ENCODE measurements at places on chromosomes 2 and 18.

GRCh38 chr18:51522338-51522737, 324.9 kb upstream of the MEX3C start:
- DNase-seq = no peak

DNA sequence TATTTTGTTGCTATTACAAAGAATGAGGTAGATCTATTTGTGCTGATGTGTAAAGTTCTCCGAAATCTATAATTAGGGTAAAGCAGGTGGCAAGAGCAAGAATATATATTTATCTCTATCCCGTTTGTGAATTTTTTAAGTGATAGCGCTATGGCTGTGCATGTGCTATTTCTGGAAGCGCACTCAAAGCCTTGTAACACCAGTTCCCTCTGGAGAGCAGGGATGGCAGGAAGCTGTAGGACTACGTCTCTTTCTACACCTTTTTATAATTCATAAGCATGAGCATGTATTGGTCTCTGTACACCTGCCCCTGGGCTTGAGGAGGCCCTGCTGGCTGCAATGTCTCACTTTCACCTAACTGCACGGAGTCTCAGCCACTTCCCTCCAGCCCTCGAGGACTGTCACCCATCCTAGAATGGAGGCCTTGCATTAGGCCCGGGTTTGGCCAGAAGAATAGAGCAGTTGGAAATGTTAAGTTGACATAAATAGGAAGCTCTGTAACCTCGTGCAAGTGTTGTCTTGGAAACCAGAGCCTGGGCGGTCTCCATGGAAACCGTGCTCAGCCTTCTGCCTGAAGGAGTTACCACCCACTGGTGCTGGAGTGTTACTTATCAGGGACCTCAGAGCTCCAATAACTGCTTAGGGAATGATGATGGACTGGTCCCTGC, 20.9 kb downstream of the ITM2C start:
- DNase-seq = no peak

DNA sequence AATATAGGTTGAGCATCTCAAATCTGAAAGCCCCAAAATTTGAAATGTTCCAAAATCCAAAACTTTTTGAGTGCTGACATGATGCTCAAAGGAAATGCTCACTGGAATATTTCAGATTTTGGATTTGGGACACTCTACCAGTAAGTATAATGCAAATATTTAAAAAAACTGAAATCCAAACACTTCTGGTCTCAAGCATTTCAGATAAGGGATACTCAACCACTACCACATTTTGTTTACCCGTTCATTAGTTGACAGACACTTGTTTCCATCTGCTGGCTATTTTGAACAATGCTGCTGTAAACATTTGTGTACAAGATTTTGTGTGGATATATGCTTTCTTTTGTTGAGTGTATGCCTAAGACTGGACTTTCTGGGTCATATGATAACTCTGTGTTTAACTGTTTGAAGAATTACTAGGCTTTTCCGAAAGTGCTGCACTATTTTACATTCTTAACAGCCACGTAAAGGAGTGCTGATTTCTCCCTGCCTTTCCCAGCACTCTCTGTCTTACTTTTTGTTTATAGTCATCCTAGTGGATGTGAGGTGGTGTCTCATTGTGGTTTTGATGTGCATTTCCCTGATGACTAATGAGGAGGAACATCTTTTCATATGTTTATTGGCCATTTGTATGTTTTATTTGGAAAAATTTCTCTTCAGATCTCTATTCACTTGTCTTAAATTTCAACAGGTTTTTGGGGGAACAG, 19.5 kb upstream of the DCDC2C start:
- DNase-seq = no peak

DNA sequence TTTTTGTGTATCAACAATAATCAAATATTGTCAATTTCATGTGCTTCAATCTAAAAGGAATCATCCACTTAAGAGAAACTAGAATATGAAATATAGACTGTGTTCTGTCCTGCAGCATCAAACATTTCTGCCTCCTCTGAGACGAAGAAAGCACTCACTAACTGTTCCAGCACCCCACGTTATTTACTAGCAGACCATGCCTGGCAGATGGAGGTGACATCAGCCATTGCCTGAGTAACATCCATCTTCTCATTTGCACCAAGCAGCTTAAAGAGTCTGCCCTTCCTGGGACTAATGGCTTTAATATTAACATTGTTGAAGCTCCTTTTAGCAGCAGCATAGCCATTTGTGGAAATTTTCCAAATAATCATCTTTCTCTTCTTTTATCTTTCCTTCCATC, 25.7 kb downstream of the SGPP2 start:
- no peak for DNase-seq

GRCh38 chr2:73253400-73253799, 19.3 kb downstream of the CCT7 start:
- no peak for DNase-seq

DNA sequence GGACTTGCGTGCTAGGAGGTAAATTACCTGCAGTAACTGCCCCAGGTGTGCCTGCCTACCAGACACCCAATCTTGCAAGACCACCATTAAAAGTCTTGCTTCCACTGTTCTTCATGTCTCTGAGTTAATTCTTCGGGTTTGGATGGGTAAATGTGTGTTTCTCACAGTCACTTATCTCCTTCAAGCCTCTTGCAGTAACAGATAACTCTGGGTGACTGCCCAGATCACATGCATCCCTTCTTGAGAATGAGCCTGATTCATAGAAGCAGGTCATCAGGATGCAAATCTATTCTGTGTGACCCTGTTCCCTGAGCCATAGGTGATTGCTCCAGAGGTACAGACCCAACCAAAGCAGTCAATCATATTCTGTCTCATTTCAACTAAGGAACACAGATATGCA, 194.6 kb downstream of the METTL4 start:
- no peak for DNase-seq

- no peak for DNase-seq
These were observed 127.1 kb downstream of the SOCS6 start for GRCh38 chr18:70415823-70416488.

Data from effector CD4-positive, alpha-beta T cell (primary cell).